ENCODE measurements at places on chromosomes 16 and 17.

DNA sequence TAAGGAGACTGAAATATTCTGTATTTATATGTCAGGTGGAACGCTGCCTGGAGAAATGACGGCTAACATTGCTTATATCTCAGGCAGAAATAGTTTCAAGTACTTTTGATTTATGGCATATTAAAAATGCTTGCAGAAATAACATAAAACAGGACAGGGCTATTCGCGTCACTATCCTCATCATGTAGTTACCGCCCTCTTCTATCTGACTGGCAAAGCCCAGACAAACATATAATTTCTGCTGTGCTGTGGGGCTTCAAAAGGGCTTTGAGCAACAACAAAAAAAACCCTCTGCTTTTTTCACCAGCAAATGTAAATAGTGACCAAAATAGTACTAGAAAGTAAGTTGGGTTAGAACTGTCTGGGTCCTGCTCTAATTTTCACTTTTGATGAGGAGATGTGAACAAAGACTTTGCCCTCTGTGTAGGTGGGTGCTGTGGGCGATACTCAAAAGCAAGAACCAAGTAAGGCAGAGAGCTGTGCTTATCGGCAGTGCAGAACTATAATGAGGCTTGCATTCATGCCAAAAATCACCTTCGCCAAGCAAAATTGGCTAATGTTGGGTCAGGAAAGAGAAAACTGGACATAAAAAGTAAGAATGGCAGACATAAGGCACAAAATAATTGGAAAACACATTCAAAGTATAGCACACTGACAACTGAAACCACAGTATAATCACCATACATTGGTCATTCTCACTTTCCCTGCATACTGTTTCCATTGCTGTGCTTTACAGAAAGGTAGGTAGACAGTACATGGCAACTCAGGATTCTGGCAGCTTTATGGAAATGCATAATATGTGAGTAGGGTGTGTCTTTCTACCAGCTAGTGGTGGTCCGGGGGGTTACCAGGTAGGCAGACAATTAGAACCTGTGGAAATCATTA, 151.2 kb upstream of the AXIN2 start:
- no peak for DNase-seq

DNA sequence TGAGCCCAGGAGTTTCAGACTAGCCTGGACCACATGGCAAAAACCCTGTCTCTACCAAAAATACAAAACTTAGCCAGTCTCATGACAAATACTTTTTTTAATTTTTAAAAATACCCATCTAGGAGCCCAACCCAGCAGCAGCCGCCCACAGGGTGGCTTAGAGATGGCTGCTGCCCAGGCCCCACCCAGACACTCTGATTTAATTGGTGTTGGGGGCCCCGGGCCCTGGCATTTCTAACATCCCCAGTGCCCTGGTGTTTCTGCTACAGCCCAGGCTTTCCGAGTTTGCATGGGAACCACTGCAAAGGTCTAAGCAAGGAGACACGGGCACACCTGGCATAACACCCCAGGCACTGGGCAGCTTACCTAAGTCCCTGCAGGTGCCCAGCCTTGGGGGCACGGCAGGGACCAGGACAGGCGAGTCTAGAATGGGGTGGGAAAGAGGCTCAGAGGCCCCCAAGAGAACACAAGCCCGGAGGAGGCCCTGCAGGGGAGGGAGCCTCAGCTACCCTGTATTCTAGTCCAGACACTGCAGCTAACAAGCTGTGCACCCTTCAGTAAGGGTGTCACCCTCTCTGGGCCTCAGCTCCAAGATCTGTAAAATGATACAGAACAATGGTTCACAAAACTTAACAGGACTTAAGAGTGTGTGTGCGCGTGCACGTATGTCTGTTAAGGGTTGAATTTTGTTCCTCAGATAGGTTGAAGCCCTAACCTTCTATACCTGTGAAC, 48.8 kb downstream of the RMI2 start:
- DNase-seq, result no peak

- no peak for DNase-seq
These were observed 1.7 kb upstream of the STAT5A start for GRCh38 chr17:42286411-42287221.

DNA sequence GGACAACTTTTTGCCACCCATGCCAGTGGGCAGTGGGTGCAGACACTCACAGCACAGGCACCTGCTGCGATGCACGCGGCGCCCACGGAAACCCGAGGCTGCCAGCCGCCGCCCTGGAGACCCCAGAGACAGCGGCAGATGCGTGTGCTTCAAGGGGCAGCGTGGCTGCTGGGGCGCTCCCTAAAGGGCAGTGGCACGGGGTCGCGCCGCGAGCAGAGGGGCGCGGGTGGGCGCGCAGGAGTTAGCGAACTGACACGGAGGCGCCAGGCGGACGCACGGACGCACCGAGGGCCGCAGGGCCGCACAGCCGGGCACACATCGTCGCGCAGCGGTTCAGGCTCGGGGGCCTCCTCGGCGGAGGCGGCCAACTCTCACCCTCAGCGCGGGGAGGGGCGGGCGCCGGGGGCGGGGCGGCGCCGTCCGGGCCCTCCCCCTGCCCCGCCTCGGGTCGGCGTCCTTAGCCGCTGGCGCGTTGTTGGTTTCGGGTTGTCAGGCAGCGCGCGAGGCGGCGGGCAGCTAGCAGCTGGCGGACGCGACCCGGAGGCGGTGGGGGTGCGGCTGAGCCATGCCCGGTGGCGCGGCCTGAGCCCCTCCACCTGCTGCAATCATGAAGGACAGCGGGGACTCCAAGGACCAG, at the start of gene KIF19:
TSS of gene KIF19 (plus strand) at position 484 of the 637 bp plus-strand sequence. CDS start at position 608, 124 bp downstream.
- DNase-seq, result no peak

GRCh38 chr17:63821804-63822203, 5.4 kb upstream of the PSMC5 start:
- no peak for DNase-seq

DNA sequence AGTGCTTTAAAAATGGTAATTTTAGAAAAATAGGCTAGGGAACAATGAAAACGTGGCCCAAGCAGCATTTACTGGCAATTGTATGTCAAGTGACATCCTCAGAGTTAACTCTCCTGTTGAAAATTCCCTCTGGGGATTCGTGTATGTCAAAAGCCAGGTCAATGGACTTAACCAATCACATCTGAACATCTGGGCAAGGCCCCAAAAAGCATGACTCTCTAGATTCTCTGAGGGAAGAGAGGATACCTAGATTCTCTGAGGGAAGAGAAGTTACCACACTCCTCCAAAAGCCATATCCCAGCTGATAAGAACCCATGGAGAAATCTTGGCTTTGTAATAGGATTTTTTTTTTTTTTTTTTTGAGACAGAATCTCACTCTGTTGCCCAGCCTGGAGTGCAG, 23.5 kb downstream of the NFE2L1 start:
- DNase-seq, result no peak

DNA sequence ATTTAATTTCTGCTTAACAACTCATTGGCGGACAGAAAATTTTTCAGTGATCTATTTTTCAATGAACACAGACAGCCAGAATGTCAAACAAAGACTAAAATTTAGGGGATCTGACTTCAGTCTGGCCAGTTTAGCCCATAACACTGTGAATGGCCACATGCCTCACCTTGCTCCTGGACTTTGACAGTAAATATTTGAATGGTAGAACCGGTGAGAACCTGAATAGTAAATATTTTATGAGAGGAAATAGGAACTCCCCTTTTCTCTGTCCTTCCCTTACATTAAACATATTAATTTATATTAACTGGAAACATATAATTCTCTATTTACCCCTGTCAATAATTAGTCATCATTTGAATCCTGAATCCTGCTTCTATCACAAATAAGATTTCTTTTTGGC, 942.1 kb downstream of the KCNJ2 start:
- DNase-seq, result no peak

DNA sequence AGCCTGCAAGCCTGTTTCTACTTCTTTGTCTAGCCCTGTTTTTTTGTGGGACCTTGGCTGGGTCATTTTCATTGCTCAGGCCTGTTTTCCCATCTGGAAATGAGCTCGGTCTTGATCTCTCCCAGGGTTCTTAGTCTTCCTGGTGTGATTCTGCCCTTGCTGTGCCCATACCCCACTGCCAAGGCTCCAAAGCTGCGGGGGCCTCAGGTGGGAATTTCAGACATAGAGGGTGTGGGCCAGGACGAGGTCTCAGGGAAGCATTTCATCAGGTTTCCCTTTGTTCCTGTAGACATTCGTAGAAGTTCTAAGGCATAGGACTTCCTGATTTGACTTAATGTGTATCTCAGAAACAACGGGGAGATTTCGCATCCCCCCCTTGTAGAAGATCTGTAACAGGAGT, 5.8 kb downstream of the MPRIP start:
- DNase-seq, result no peak

DNA sequence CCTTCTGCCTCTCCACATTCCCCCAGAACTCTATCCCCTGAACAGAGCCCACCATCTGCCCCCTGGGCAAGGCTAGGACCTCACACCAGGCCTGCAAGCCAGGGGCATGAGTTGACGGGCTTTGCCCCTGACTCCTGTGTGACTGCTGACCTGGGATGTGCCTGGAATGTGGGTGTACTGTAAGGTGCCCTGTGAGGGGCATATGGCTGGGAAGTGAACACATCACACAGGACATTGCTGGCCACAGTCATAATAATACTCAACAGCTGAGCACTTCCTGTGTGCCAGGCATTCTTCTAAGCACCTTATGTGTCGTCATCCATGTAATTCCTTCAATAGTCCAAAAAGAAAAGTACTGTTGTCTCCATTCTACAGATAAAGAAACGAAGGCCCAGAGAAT, 13.3 kb downstream of the CES4A start:
- no peak for DNase-seq

GRCh38 chr16:2147981-2148671, at the start of gene RAB26:
Gene RAB26, plus strand, starts transcription at chr16:2148625. Its CDS starts 159 bp downstream, at chr16:2148784.
- DNase-seq, result no peak

DNA sequence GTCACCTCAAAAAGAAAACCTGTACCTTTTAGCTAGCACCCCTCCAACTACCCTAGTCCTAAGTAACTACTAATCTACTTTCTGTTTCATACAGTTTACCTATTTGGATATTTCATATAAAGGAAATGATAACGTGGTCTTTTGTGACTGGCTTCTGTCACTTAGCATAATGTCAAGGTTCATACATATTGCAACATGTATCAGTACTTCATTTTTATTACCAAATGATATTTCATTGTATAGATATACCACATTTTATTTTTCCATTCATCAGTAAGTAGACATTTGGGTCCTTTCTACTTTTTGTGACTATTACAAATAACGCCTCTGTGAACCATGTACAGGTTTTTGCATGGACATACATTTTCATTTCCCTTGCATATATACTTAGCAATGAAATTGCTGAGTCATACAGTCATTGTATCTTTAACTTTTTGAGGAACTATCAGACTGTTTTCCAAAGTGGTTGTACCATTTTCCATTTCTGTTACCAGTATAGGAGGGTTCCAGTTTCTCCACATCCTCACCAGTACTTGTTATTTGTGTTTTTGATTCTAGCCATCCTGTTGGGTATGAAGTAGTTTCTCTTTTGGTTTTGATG, 23.7 kb downstream of the MOSMO start:
- no peak for DNase-seq

DNA sequence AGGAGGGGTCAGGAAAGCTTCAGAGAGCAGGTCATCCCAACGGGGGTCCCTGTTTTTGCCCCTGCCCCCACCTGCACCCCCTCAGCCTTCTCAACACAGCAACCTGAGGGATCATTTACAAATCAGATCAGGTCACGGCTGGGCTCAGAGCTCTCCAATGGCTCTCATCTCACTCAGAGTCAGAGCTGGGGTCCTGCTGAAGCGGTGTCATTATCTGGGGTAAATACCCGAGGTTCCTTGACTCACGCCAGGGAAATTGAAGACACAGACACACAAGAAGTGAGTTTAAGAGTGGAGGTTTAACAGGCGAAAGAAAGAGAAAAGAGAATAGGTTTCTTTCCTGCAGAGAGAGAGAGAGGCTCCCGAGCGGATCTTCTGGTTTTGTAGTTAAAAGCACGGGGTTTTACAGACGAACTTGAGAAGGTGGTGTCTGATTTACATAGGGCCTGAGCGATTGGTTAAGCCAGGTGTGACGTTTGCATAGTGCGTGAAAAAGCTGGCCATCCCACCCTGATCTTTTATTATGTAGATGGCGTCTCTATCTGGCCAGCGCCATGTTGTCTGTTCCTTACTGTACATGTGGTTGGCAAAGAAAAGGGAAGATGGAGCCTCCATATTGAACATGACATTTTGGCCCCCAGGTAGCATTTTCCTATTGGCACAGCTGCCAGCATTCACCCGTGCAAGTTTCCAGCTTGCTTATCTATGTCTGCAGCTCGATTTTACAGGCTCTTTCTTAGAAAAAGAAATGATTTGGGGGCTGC, 51.4 kb downstream of the WSB1 start:
- no peak for DNase-seq

GRCh38 chr16:70573451-70574121, 50.0 kb downstream of the SF3B3 start:
- no peak for DNase-seq

GRCh38 chr17:19017804-19018599, 13.4 kb upstream of the FAM83G start:
- DNase-seq, result no peak

DNA sequence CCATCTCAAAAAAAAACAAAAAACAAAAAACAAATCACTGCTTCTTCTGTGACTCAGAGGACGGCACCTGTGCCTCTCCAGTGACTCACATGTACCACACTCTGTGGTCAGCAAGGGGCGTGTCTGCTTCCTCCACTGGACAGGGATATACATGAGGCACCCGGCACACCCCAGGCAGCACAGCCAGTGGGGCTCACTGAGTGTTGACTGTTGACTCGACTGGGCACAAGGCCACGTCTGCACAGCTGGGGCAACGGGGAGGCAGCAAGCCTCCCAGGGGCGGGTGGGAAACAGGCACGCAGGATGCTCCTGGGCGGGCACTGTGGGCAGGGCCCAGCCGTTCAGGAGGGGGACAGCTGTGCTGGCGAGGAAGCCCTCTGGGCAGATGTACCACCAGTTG, 64.1 kb downstream of the TIMM22 start:
- DNase-seq, result no peak

DNA sequence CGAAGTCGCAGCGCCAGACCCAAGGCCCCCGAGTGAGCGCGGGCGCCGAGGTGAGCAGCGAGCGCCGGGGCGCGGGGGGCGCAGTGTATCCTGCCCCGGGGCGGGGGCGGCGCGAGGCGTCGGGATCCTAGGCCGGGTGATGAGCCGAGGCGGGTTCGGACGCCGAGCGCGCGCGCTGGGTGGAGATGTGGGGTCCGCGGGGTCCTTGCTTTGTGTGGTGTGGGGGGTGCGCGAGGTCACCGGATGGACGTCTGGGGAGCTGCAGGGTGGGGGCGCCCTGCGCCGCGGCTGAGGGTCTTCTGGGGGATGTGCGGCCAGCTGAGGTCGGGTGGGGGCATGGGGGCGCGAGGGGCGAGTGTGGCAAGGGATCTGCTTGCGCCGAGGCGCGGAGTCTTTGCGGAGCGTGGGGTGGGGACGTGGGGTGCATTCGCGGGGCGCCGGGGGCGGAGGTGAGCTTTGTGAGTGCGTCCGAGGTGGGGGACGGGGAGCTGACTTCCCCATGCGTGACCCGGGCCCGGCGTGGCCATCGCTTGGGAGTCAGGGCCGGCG, 560 bp downstream of the RAI1 start:
- no peak for DNase-seq

GRCh38 chr16:68404736-68405345, 43.5 kb downstream of the SMPD3 start:
- DNase-seq, result no peak
